Activated B cell treated with CpG ODN at 0.5 μM for 24 hours (primary cell): ENCODE measurements at places on chromosomes 16 and 17. TPM values are rescaled to one million over a fixed set of nuclear protein-coding genes. Genes with fewer than 3 reads are reported as not detected.
A peak's percentile ranks its signal among the peaks of the same experiment; 100 is the strongest.

ABHD15 gene
- total RNA-seq, result 11.0 and 11.2 TPM in 2 replicates

USP10 gene
- total RNA-seq, result 138 and 147 TPM in 2 replicates

EVI2B gene
- total RNA-seq, result 104 and 111 TPM in 2 replicates

- no peak for DNase-seq
Observed at GRCh38 chr17:2395258-2396181, 5.3 kb downstream of the MNT start.

GRCh38 chr16:180101-180675 is at the start of gene HBQ1:
TSS of gene HBQ1 (plus strand) at chr16:180459. CDS start at chr16:180487, 28 bp downstream.
- DNase-seq, result peak; percentile 45

GRCh38 chr16:67327743-67328142 is 1.1 kb downstream of the LRRC36 start:
- no peak for DNase-seq

GRCh38 chr16:53092284-53092683 is 37.5 kb downstream of the CHD9 start:
- no peak for DNase-seq

DNA sequence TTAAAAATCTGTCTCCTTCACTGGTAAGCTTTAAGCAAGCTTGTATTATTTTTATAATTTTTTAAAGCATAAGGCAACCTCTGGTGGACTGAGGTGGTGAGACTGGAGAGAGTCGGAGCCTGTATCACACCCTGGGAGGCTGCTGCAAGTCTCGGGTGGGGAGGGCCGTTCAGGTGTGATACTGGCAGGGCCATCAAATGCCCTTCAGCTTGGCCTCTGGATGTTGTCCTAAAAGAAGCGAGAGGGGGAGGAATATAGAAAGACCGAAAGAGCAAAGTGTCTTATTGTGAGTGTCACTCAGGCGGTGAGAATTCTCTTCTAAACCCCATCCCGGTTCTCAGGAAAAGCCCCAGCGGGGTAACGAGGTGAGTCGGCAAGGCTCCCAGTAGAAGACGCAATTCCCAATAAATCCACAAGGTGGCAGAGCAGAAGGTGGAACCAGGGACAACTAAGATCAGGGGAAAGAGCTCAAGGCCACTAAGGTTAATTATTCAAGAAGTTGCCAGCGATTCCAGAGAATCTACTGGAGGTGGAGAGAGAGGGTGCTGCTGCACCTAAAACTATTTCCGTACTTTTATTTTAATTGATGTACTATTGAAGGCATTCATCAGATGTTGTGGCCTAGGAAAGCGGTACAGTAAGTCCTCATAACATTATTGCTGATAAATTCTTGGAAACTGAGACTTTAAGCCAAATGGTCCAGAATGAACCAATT is 14.1 kb downstream of the C17orf67 start:
- peak; percentile 38 for DNase-seq
